ENCODE measurements at places on chromosomes 3 and 15.

- no peak for DNase-seq
Measured at GRCh38 chr15:62412686-62413085, 247.6 kb upstream of the C2CD4B start.

- DNase-seq: no peak
Measured at GRCh38 chr3:133697960-133698359, 36.2 kb upstream of the TOPBP1 start.

DNA sequence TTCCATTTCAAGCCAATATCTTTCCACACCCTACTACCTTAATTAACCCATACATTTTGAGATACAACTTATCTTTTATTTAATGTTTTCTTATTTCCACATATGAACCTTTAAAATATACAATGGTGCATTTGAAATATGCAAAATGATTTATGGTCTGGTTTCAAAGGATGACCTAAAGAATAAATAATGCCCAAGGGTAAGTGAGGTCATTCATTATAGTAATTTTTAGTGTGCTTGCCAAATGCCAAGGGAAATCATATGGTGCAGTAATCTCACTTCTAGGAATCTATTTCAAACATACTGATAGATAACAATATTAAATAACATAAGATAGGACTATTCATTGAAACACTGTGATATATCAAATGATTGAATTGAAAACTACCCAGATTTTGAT lies 1055.4 kb downstream of the AGBL1 start:
- DNase-seq: no peak

DNA sequence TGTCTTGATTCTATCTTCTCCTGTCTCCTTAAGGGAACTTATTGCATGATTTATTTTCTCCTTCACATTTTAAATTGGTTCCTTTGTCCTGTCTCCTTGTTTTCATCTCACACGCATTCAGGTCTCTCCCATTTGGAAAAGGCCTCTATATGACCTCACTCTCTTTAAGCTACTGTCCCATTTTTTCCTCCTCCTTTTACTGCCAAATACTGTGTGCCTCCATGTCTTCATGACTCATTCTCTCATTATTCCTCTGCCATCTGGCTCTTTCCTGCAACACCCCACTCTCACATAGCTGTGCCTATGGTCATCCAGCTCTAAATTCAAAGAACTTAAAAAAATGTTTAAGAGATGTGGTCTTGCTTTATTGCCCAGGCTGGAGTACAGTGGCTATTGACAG lies 48.0 kb downstream of the TYRO3 start:
- peak; percentile 84 for DNase-seq

- DNase-seq: peak; percentile 74
Measured at GRCh38 chr3:150286390-150287147, 121.5 kb upstream of the TSC22D2 start.

DNA sequence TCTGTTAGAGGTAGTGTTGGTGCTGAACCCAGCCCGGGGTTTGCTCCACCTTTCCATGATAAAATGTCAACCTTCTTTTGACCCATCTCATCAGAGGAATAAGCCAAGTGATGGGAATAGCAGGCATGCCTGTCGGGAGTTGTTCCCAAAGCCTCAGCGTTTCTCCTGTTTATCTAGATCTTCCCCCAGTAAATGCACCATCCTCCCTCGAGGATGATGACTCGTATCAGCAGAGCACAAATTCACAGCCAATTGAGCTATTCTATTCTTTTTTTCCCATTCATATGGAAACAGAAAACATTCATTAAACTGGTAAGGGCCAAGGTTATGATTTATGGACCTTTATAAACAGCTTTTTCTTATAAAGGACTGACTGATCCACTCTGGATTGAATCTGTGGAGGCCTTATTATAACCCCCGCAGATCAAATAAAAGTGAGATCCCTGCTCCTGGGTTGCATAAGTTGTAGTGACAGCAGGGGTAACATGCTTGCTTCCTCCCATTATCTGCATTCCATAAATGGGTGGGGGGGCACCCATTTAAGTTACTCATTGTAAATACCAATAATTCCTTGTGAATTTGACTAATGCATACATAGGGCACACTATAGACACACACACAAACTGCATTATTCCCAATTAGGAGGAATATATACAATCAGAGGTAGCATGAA lies 207.3 kb downstream of the PLCL2 start:
- no peak for DNase-seq

- DNase-seq: peak; percentile 69
Measured at GRCh38 chr3:187678726-187679268, 8.6 kb upstream of the SST start.

- no peak for DNase-seq
Measured at GRCh38 chr15:25446076-25446475, 7.3 kb upstream of the UBE3A start.

- DNase-seq: no peak
Measured at GRCh38 chr15:66040211-66040892, 171.1 kb downstream of the RAB11A start.

DNA sequence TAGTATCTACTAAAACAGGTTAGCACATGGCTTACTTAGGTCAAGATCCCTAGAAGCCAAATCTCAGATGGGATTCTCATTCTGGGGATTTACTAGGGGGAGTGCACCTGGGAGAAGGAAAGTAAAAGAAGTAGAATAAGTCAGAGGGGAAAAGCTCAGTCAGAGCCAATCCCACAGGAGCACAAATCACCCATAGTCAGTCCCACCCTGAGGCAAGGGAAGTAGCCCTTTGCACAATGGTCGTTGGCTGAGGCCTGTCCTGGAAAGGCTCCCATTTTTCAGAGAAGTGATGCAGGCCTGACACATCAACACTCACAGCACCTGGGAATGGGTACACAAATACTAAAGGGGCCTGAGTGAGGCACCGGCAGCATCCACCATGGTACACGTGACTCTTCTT lies 39.8 kb downstream of the SST start:
- DNase-seq: no peak

- DNase-seq: peak; percentile 37
Measured at GRCh38 chr3:189787632-189788031, 156.4 kb downstream of the TP63 start.

- DNase-seq: no peak
Measured at GRCh38 chr15:56683908-56684307, 49.4 kb downstream of the ZNF280D start.

DNA sequence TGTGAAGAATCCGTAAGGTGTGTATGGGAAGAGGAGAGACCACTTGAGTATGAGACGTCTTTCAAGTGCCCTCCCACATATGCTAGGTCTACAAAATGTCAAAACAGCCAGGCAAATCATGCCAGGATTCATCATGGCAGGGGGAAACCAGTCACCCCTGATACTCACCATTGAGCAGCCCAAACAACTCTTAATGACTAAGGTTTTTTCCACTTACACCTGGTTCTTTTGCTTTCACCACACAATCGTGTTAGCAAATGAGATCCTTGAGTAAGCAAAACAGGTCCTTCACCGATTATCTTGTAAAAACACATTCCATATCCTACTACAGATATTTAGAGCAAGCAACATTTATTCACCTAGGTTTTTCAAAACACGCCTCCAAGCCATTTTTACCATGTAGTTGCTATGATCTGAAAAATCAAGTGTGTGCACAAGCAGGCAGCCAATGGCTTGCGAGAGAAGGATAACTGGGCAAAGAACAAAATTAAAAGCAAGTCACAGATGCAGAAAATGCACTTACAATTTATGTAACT lies 177.5 kb upstream of the LPP start:
- peak; percentile 23 for DNase-seq

DNA sequence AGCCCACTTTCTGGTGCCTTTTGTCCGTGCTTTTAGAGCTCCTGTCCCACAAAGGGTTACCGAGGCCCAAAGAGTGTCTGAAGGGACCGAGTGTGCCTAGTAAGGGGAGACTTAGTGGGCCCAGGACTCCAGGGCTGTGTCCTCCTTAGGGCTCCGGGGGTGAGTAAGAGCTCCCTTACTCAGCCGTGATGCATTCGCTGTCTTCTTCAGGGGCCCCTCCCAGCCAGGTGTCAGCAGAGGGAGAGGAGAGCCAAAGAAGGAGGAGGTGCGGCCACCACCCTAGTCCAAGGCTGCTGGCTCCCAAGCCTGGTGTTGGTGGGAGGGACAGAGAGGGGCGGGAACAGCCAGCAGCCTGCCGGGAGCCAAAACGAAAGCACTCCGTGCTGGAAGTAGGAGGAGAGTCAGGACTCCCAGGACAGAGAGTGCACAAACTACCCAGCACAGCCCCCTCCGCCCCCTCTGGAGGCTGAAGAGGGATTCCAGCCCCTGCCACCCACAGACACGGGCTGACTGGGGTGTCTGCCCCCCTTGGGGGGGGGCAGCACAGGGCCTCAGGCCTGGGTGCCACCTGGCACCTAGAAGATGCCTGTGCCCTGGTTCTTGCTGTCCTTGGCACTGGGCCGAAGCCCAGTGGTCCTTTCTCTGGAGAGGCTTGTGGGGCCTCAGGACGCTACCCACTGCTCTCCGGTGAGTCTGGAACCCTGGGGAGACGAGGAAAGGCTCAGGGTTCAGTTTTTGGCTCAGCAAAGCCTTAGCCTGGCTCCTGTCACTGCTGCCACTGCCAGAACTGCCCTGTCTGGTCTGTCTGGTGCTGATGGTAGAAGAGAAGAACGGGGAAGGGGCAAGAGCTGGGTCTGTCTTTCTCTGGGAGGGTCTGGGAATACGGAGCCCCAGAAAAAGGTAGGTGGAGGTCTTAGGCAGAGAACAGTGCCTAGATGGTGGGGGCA lies at the start of gene IL17RC:
IL17RC (plus strand) TSS at position 365 of the 947 bp plus-strand sequence; CDS start at position 583, 218 bp downstream.
- peak; percentile 97 for DNase-seq

DNA sequence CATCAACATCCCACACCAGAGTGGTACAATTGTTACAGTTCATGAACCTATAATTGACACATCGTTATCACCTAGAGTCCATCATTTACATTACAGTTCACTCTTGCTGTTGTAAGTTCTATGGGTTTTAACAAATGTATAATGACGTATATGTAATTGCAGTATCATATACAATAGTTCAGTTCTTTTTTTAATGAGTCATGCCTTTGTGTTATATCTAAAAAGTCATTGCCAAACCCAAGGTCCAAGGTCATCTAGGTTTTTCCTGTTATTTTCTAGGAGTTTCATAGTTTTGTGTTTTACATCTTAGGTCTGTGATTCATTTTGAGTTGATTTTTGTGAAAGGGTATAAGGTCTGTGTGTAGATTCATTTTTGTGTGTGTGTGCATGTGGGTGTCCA lies 160.9 kb upstream of the GALNT15 start:
- DNase-seq: no peak

DNA sequence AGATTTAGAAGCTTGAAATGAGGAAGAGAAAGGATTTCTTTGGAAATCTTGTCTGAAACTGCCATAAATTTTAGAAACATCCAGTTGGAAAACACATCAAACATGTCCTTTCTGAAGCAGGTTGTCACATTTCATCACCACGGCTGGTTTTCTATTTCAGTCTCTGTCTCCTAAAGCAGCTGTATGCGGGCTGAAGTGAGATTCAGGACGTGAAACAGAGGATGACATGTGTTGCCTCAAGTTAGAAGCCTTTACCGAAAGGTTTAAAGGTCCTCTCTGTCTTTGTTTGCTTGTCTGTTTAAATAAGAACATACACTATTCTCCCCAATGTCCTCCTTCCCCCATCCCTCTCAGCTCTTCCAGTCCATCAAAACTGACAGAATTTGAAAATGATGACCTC lies 141.9 kb downstream of the SQOR start:
- no peak for DNase-seq

DNA sequence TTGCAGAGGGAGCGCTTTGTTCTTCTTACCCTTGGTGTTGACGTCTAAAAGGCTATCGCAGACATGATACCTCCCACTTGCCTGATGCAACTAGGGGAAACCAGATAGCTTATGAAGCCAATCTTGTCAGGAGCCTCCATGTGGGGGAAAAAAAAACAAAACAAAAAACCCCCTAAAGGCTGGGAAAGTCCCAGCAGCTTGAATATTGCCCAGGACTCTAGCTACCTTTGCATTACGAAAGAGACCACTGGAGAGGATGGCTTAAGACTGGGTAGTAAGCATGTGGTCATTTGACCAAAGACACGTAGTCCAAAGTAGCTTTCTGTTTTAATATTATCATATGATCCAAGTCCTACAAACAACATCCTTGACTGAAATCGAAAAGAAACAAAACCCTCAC lies 120.7 kb upstream of the WNT5A start:
- no peak for DNase-seq

GRCh38 chr3:111473550-111473949 lies 68.4 kb upstream of the CD96 start:
- DNase-seq: no peak

DNA sequence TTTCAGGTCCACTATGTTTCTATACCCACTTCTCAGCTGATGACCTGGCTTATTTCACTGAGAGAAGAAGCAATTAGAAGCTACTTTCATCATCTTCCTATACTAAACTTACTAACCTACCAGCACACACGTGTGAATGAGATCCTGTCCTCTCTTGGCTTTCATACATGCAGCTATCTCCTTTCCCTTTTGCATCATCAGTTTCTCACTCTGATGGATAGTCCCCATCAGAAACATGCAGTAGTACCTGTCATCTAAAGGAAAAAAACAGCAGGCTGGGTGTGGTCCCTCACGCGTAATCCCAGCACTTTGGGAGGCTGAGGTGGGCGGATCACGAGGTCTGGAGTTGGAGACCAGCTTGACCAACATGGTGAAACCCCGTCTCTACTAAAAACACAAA lies 237.6 kb upstream of the C2CD4B start:
- no peak for DNase-seq

DNA sequence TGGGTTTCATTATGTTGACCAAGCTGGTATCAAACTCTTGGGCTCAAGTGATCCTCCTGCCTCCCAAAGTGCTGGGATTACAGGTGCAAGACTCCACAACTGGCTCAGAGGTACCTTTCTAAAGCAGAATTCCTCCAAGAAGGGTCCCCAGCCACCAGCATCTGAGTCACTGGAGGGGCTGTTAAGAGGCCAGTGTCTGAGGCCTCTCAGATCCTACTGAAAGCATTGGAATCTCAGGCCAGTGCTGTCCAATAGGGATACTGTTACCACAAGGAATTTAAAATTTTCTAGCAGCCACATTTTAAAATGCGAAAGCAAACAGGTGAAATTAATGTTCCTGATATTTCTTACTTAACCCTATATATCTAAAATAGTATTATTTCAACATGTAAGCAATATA lies 1.3 kb downstream of the CAV3 start:
- DNase-seq: no peak

DNA sequence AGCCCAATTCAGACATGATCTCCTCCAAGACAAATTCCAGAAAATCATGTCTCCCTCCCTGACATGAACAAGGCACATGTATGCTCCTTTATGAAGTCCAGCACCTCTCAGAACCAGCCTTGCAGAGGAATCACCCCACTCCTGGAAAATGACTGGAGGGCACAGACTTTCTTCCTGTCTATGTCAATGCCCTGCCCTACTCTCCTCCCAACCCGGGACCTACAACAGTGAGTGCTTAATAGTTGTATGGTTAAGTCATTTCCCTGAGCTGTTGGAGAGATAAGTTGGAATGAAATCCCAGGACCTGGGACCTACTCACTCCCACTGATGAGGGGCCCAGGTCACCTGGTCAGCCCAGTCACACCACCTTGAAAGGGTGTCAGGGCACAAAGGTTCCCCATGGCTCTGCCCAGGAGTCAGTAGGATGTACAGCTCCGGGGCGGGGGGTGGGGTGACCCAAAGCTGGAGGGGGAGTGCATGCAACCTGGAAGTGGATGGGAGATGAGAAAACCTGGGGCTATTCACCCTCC lies 80.1 kb upstream of the HERC1 start:
- no peak for DNase-seq

- DNase-seq: peak; percentile 79
Measured at GRCh38 chr3:81485444-81485865, 276.0 kb downstream of the GBE1 start.
